ENCODE measurements at places on chromosomes 12 and 14.

- DNase-seq = no peak
These were observed 197.6 kb downstream of the PHETA1 start for GRCh38 chr12:111171345-111171744.

DNA sequence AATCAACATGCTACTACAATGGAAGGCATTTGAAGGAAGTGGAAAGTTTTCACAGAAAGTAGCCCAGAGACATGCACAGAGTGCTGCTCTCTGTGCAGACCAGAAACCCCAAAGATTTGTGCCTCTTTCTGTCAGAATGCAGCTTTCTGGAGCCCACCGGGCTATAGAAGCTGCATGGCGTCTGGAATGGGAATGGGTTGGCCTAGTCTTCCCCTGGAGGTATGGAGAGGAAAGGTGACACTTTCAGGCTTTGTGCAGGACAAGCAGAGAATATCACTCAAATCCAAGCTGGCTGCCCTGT, 21.3 kb upstream of the ZFP36L1 start:
- DNase-seq = no peak

GRCh38 chr14:73462048-73462715, 3.8 kb upstream of the NUMB start:
- DNase-seq = peak; percentile 80

- no peak for DNase-seq
These were observed 40.8 kb downstream of the PAX9 start for GRCh38 chr14:36702474-36702873.

DNA sequence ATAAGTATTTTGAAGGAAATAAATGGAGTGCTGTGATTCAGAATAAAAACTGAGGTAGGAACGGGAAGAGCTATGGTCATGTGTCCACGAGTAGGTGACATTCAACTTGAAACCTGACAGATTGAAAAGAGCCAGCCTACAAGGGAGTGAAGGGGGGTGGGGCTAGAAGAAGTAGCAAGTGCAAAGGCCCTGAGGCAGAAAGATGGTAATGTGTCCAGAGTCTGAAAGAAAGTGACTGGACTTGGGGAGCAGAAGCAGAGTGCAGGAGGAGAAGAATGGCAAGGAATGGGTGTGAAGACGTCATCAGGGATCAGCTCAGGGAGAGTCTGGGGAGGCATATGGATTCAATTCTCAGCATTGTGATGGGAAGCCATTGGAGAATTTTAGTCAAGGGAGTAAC, 13.7 kb downstream of the PLXNC1 start:
- no peak for DNase-seq

GRCh38 chr14:65095633-65096205, 6.6 kb downstream of the MAX start:
- peak; percentile 79 for DNase-seq

GRCh38 chr12:86914721-86915120, 658.5 kb upstream of the MGAT4C start:
- peak; percentile 27 for DNase-seq

GRCh38 chr12:22719745-22720144, 94.8 kb downstream of the ETNK1 start:
- DNase-seq = no peak

GRCh38 chr12:12507121-12507520, 55.5 kb downstream of the DUSP16 start:
- DNase-seq = no peak

DNA sequence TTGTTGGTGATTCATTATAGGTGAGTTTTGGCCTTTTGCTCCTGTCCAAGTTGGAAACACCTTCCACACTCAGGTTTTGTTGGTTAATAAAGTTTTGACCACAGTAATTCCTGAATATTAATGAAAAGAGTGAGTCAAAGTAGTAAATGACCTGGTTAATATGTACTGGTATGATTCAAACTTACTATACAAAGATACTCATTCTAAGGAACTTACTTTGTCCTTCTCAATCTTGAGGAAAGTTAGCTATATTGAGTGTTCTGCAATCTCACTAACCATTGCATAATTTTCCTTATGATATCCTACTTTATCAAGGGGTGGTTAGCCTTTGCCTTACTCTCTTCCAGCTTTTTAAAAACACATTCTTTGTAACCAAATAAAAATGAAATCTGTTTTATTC, 20.9 kb upstream of the HECTD1 start:
- DNase-seq = no peak

DNA sequence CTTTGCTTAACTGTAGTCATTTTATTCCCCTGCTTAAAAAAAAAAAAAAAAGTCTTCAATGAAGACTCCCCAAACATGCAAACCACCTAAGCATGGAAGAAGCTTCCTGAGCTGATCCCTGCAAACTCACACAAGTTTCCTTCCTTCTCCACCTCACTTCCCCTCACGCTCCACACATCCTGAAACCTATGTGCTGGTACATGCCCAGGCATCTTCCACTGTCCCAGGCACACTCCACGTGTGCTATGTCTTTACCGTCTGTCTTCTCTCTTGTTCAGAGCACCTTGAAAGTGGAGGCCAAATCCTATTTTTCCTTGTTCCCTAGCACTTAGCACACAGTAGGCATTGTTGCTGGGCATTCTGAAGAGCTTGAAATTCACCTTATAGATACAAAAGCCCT, 13.4 kb downstream of the LRIG3 start:
- DNase-seq = no peak

- DNase-seq = no peak
These were observed 155.0 kb downstream of the DAD1 start for GRCh38 chr14:22434030-22434429.

DNA sequence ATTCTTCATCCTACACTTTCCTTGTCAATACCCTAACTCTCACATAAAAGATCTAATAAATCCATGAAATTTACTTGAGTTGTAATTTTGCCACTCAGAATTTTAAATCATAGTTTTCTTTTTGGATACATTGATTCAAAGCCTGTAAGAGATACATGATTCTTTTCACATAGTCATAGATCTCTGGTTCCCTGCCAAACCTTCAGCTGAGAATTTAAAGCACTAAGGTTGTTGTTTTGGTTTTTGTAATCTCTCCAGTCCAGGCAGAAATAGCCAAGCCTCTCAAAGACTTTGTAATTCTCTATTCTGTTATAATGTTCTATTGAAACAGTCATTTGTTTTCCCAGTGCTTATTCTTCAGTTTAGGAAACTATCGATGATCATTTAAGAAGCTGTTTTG, 273.9 kb downstream of the TRHDE start:
- no peak for DNase-seq

- peak; percentile 20 for DNase-seq
These were observed 41.1 kb upstream of the CSRNP2 start for GRCh38 chr12:51124504-51124903.

- DNase-seq = no peak
These were observed 594.1 kb downstream of the NRXN3 start for GRCh38 chr14:78764240-78764639.

GRCh38 chr12:31952418-31952817, 6.8 kb upstream of the RESF1 start:
- DNase-seq = no peak

GRCh38 chr14:102898298-102898697, 24.2 kb upstream of the AMN start:
- DNase-seq = no peak

GRCh38 chr14:53534841-53535240, 381.7 kb upstream of the DDHD1 start:
- DNase-seq = no peak

GRCh38 chr12:52798003-52798670, 2.2 kb upstream of the KRT3 start:
- DNase-seq = no peak

DNA sequence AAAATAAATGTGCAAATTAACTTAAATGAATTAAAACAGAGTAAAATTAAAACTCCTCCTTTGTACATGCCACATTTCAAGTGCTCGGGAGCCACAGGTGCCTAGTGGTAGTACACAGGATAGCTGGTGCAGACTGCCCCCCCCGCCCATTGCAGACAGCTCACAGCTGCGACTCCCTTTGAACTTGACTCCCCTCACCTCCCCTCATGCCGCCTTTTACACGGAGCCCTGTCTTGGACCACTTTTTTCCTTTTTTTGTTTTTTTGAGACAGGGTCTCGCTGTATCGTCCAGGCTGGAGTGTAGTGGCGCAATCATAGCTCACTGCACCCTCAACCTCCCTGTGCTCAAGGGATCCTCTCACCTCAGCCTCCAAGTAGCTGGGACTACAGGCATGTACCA, 11.5 kb downstream of the SETD1B start:
- DNase-seq = no peak

DNA sequence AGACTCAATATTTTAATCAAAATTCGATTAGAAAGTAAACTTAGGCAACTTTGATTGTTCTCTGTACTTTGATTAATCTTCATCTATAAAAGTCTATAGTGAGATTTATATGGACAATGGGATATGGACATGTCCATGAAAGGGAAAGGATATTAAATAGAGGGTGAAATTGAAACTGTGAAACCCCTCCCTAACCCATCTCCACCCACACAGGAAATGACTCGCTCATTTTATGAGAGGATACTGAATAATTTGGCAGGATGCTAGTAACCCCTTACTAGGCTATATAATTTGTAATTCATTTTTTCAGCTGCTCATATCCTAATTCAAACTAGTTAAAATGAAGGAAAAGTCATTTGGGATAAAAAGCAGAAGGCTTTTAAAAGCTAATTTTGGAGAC, 328.0 kb upstream of the ATP2B1 start:
- DNase-seq = no peak

GRCh38 chr12:130645751-130646150, 70.3 kb downstream of the RIMBP2 start:
- DNase-seq = no peak

DNA sequence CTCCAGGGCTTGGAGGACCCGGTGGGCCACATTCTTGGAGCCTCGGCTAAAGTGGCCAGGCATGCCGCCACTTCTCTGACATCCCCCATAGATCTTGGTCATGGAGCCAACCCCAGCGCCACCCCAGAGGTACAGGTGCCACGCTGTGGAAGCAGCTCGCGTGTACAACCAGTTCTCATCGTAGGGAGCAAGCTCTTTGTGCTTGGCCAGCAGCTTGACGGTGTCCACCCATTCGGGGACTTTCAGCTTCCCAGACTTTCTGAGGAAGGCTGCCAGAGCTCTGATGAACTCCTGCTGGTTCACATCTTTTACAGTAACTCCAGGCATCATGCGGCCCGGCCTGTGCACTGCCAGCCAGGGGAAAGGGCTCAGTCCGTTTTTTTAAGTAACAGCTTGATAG, 29.3 kb upstream of the EAPP start:
- no peak for DNase-seq

DNA sequence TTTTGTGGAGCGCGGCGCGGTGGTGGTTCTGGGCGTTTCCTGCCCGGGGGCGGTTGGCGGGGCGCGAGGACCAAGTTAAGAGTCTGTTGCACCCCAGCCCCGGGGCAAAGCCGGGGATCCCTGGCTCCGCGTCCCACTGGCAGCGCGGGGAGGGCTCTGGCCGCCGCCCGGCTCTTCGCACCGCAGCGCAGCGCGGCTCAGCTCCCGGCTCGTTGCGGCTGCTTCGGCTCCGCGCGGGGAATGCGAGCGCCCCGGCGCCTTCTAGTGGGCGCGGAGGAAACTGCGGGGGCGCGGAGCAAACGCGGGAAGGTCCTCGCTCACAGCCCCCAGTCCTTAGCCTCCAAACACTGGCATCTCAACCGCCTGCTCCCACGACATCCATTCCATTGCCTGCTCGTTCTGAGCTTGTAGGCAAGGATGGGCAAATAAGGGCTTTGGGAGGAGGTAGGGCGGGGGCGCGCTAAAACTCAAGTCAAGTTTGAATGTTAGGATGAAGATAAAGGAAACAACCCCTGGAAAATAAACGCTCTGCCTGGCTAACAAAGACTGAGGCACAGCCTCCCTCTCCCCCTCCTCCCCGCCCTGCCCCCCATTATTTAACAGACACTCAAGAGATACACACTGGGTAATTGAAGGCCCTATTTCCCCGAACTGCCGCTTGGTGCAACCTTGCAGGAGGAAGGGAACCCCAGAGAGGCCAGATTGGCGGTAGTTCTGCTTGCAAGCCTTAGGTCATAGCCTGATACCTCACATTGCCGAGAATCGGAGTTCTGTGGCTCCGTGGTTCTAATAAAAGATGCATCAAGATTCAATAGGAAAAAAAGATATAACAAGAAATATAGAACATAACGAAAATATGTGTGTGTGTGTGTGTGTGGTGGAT, at the start of gene B4GALNT1:
Gene B4GALNT1 (minus strand): TSS at position 244 of the 883 bp plus-strand sequence. CDS start 1,069 bp downstream, outside the sequence.
- DNase-seq = peak; percentile 64

GRCh38 chr14:55938249-55938791, 179.9 kb upstream of the PELI2 start:
- peak; percentile 88 for DNase-seq

DNA sequence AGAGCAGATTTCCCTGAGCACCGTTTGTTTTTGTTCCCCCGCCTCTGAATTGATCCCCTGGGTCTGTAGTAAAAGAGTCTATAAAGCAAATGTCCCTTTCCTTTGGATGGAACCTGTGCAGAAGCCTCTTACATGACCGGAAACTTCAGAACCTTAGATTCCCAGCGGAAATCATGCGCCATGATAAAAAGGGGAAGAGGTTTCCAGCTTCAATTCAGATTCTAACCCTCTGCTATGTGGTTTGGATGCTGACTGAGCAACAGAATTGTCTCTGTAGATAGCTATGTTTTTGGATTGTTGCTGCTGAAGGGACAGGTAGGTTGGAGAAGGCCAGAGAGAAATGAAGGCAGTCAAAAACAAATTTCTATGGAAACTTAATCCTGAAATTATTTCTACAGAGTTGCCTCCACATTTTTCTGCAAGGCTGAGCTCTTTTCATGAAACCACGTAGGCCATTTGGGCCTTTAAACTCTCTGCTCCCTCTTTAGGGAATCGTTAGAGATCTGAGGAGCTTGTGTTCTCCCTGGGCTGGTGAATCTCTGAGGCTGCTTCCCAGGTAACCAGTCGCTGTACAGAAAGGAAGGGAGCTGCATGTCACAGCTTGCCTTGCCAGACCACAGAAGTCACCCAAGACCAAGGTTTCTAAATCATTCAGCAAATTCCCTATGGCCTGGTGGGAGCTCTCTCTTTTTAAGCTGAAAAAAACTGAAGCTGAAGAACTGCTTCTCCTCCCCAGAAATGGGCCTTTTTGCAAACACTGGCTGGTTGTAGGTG, 28.7 kb upstream of the OR10P1 start:
- DNase-seq = no peak

GRCh38 chr14:22691171-22691570, 47.0 kb upstream of the OR6J1 start:
- no peak for DNase-seq

DNA sequence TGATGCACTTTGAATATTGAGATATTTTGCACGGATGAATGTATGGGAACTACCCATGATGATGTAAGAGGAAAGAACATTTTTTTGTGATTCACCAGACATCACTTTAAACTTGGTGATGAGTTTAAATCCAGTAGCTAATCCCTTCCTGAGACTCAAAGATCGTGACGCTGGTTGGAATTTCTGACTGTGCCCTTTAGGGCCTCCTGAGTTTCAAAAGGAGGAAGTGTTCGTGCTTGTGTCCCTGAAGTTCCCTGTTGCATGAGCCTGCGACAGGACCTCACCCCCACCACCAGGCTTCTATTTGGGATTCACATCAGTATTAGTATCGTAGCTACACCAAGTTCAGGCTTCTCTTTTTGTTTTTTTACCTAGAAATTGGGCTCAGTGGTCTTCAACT, 18.6 kb upstream of the RIN3 start:
- no peak for DNase-seq

GRCh38 chr12:41407232-41407799, 219.2 kb downstream of the PDZRN4 start:
- DNase-seq = peak; percentile 73
